BE2C (cell line): ENCODE measurements at places on chromosomes 7 and 10.

DNA sequence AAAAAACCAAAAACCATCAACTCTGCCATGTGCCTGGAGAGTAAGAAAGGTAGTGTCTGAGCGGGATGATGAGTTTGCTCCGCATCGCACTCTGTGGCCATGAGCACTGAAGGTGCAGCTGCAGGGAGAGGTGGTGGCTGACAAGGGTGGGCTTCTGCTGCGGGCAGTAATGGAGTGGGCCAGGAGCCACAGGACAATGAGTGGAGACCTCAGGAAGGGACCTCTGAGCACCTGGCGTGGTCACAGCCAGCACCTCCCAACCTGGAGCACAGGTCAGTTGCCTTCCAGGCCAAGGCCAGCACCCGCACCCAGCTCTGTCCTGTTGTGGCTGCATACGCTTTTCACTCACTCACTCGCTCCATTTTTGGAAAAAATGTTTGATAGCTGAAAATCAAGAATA lies 115.5 kb downstream of the ANKRD61 start:
- no peak for DNase-seq

DNA sequence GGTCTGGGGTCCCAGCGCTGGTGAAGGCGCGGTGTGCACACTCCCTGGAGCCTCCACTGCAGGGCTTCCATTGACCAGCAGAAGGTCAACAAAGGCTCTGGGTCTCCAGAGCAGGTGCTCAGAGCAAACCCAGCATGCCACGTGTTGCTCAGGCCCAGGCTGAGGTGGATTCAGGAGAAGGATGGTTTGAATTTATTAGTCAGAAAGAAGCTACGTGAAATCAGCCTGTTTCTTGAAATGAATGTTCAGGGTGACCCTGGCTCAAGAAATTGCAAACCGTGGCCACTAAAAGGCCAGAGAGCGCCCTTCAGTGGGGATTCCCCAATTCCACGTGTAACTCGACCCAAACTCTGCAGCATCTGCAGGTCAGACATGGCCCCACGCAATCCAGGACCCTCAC lies 82.7 kb upstream of the PFKP start:
- no peak for DNase-seq

DNA sequence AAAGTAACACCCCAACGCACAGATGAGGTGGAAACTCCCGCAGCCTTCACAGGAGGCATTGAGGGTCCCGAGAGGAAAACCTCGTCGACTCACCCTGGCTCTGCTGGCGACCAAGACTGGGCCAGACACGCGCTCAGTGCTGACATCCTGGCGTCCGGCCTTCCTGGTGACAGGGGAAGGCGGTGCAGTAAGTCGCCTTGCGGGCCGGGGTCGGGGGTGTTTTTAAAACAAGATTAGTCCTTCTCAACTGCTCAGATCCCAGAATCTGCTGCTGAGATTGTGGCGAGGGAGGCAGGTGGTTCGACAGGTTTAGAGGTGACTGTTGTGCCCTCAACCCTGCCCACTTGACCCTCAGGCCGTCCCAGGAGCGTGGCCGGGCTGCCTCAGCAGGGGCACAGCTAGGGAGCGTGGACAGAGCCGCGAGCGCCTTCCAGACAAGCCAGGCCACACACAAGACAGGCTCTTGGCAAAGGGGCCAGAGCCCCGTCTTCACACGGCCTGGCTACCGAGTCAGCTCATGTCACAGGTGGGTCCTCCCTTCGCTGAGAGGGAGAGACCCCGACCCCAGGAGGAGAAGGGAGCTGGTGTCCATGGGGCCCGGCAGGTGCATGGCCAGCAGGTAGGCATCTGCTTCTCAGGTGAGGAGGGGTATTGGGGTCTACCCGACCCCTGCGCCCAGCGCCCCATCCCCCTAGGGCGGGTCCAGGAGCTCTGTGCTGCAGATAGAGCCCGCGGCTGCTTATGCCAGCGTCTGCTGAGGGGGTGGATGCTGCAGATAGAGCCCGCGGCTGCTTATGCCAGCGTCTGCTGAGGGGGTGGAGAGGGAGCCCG lies 81.6 kb downstream of the DNAJB6 start:
- DNase-seq, result no peak

GRCh38 chr7:85010306-85010705 lies 176.6 kb downstream of the SEMA3D start:
- peak; percentile 12 for DNase-seq

- DNase-seq, result no peak
Observed at GRCh38 chr7:139589474-139589873, 66.0 kb downstream of the CLEC2L start.

DNA sequence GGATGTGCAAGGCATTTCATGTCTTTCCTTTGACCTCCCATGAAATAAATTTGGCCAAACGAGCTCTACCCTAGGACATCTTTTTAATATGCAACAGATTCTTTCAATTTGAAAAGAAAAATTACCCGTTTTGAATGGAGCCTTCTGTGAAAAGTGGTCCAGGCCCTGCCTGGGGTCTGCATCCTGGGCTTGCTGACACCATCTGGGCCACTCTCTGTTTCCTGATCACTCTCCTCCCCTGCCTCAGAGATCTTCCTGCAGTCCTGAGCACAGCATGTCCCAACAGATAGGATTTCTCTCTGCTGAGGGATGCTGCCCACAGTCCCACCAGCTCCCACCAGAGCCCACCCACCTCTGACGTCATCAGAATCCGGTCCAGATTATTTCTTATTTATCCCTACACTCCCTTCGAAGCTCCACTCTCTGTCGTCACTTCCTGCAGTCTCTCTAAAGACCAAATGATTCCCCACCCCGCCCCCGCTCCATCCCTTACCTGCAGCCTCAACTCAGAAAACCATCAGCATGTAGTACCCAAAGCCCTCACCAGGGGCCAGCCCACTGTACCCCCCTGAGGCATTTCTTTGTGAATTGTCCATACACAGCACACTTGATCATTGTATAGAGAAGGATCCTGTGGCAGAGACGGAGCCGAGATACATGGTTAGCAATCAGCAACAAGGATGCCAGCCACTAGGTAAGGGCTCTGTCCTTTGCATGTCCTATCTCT lies 192.1 kb upstream of the MGMT start:
- peak; percentile 19 for DNase-seq

DNA sequence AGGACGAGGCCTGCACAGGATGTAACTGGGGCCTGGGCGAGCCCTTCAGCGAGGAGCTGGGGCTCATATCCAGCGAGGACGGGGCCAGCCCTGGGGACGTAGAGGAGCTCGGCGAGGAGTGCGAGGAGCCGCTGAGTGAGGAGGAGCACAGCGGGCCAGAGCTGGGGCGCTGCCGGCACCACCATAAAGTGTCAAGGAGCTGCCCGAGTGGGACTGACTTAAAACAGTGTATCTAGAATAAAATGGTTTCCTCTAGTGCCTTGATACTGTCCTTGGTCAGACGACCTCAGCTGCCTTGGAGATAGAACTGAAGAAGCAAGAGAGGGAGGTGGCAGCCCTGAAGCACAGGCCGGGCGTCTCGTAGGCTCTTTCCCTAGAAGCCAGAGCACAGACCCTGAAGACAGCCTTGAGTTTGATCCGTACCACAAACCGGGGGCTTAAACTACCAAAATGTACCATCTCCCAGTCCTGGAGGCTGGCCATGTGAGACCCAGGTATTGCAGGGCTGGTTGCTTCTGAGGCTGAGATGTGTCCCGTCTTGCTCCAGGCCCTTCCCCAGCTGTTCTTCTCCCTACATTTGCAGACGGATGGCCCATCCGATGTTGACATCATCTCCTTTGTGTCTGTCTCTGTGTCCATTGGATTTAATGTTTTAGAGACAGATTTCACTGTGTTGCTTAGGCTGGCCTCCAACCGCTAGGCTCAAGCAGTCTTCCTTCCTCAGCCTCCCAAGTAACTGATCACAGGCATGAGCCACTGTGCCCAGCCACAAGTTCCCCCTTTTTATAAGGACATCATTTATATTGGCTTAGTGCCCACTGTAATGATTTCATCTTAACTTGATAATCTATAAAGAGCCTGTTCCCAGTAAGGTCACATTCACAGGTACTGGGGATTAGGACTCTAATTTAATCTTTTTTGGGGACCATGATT lies 35.8 kb downstream of the DNAJB6 start:
- no peak for DNase-seq

DNA sequence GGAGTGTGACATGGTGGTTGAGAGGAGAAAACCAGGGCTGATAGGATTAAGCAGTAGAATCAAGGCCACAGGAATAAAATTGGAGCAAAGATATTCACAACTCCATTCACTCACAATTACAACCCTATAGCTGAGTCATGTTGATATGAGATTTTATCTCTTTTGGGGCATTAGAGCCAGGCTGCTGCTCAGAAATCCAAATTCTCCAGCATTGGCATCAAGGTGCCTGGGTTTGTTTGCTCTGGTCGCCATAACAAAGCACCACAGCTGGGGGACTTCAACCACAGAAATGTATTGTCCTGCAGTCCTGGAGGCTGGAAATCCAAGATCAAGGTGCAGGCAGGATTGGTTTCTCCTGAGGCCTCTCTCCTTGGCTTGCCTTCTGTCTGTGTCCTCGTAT lies 52.5 kb upstream of the GRB10 start:
- DNase-seq, result no peak

DNA sequence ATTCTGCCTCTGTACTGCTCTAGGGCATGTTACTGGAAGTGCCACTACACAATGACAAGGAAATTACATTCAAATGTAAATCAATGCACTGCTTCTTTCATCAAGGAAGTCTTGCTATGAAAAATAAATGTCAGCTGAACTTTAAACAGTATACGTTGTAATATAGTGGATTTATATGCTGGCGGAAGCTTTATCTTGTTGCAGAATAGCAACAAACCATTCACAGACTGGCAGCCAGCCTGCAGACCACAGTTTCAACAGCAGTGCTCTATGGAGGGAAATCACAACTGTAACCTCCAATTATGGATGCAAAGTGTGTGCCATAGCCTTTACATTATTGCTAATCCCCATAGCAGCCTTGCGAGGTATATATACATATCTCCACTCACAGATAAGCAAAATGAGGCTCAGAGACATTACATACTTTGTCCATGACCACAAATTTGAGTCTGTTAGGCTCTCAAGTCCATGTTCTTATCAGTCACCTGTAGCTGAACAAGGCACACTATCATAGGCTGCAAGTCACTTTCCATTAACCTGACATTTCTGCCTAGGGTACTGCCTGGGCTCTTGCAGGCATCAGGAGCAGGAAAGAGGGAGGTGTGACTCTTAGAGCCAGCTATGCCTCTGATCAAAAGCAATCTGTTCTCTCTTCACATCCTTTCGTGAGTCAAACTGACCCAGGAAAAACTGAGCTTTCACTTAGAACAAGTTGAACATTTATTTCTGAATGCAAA lies 22.6 kb downstream of the COL28A1 start:
- no peak for DNase-seq

- DNase-seq, result no peak
Observed at GRCh38 chr7:128530855-128531104, 54.2 kb downstream of the METTL2B start.

- DNase-seq, result no peak
Observed at GRCh38 chr7:85159003-85159402, 27.9 kb downstream of the SEMA3D start.

- DNase-seq, result no peak
Observed at GRCh38 chr10:85612833-85613232, 753.8 kb downstream of the GRID1 start.

DNA sequence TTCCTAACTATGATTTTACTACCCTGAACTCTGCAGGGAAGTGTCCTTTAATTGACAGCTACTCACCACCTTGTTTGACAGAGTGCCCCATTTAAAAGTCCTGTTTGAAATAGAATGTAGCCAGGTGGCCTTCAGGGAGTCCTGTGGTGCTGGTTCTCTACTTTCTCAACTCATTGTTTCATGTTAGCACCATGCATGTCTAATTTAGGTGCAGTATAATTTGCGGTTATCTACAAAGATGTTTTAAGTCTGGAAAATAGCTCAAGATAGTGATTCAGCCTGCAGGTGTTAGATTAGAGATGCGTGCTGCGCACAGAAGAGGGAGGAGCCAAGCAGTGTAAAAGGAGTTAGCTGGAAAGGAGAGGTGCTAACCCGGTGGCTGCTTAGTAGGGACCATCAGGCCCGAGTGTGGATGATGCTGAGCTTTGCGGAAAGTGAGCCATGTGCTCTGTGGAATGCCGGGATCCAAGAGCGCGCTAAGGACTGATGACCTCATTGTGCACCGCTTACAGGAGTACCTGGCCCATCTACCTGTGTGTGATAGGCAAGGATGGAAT lies 1.2 kb downstream of the CCM2 start:
- no peak for DNase-seq
